ENCODE measurements at places on chromosomes 13 and 19. TPM values are rescaled to one million over a fixed set of nuclear protein-coding genes. Genes with fewer than 3 reads are reported as not detected.

RHPN2 gene
- 62.6 TPM for polyA plus RNA-seq

GRWD1 gene
- polyA plus RNA-seq = 7.6 TPM

MAG gene
- polyA plus RNA-seq = not detected

DNA sequence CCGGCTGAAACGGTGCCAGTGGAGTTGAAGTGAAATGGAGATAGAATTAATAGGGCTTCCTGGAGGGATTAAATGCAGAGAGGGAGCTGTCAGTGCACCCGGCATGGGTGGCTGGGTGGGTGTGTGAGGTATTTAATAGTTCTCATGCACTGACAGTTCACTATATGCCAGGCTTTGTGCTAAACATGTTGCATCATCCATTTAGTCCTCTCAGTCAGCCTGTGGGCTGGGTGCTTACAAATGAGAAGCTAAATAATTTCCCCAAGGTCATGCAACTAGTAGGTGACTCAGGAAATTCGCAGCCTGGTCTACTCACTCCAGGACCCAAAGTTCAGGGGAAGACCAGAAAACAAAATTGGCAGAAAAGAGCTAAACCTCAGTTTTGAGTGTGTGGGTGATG is 63.5 kb upstream of the SPATA13 start:
- DNase-seq = no peak
- H3K36me3 ChIP-seq = no peaks in the 10 kb centered on the region
- H3K27ac ChIP-seq = no peak overlapping the region
- no peaks in the 10 kb centered on the region for H3K27me3 ChIP-seq
- no peaks in the 10 kb centered on the region for H3K4me1 ChIP-seq
